CD4-positive, alpha-beta T cell treated with Interleukin-15 for 1 hour (primary cell): ENCODE measurements at places on chromosomes 2 and 18.

DNA sequence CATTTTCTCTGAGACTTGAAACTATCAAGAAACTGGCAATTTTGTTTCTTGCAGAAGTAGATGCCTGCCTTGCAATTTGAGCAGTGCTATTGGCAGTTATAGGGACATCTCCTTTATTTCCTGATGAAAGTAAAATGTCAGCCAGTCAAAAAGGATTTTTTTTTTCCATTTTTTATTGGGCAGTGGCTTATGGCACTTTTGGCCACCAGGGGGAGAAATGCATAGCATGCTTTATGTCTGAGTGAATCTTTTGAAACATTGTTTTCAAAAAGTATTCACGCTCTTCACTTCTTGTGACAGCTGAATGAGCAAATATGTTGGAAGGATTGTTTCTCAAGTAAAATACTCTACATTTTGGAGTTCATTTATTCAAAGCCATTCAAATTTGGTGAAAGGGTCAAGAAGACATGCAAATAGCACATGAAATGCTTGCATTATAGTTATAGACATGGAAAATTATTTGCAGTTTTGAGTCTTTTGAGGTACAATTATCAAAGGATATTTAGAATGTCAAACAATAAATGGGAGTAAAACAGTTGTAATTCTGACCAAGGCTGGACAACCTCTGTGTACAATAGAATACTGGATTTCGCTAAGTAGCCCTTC is 491.0 kb downstream of the CDH2 start:
- DNase-seq, result no peak

DNA sequence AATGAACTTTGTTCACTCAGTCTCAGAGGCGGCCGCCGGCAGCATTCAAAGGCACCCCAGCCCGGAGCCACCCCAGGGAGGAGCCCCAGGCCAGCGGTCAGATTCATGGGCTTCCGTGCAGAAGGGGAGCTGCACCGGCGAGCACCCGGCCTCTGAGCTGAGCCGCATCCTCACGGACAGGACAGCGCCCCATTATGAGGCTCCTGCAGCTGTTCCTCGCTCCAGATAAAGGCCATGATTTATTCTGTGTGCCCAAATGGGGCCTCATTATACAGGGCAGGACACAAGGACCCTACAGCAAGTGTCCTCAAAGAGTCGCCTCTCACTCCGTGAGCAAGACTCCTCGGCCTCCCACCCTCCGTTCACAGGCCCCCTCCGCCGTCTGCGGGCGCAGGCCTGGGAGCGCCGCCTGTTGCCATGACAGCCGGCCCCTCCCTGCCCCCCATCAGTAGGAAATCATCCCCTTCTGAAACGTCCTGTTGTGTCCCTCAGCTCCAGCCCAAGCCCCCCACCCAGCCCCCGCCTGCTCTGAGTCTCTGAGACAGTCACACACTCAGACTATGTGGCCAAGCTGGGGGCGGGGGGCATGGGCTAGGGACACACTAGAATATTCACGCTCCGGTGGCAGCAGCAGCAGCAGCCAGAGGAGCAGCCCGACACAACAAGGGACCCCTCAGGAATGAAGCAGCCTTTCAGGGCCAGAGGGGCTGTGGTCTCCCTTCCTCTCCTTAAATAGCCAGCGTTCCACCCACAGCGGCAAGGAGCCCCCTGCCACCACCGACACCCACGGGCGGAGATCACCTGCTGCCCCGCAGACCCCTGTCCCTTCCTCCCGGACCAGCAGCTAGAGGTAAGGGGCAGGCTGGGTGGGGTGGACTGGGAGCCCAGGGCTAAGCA is at the start of gene GPR17:
GPR17 (plus strand) TSS at position 759 of the 897 bp plus-strand sequence. CDS start 4,583 bp downstream, outside the sequence.
- no peak for DNase-seq

- DNase-seq, result no peak
These were observed 162.1 kb upstream of the SH3BP4 start for GRCh38 chr2:234789556-234790325.

GRCh38 chr2:196331851-196332250 is 160.5 kb upstream of the STK17B start:
- no peak for DNase-seq

GRCh38 chr2:113180131-113180946 is 6.6 kb downstream of the PSD4 start:
- no peak for DNase-seq

- no peak for DNase-seq
These were observed 190.7 kb downstream of the RDH14 start for GRCh38 chr2:18369760-18370159.

DNA sequence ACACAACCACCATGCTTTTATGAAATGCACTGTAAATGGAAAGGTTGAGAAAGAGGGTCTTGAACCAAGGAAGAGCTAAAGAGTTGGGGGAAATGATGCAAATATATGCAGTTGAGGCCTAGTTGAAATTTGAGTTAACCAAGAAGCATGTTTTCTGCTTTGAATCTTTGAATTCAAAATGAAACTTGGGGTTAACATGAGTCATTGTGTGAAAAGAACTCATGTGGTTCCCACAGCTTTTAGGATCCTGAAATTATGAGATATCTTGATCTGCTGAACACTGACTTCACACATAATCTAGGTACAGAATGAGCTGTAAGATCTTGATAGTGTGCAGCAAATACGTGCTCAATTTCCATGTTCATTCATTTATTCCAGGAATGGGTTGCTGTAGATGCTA is 422.9 kb upstream of the TRIB2 start:
- DNase-seq, result no peak

DNA sequence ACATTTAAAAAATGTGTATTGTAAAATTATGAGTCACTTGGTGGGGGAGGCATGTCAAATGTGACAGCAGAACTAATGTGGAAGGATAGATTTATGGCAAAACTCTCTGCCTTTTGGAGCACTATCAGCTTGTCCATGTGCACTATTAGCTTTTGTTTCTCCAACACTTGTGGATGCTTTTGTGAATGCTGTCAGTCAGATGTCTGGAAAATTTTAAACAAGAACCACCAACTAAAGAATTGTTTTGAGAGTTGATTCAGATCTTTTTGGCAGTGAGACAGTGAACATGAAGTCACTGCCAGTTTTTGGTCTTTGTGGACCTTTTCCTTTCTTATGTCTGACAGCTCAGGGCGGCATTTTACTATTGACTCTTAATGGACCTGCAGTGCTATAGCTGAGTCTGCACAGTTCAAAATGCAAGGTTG is 72.4 kb downstream of the KIAA1328 start:
- DNase-seq, result no peak

DNA sequence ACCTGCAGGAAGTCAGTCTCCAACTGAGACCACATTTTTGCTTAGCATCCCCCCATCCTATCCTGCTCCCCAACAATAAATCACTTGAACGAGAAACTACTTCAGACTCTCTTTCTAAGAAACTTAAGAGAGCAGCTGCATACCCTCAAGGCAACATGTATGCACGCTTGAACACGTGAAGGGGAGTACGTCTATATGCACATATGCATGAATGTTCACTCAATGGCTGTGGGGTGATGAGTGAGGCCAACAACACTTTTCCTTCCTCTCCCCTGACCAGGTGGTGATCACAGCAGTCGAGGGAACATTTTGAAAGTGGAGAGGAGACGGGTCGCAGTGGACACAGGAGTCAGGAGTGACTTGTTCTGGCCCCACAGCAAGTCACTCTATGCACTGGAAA is 79.8 kb upstream of the LPIN2 start:
- no peak for DNase-seq

DNA sequence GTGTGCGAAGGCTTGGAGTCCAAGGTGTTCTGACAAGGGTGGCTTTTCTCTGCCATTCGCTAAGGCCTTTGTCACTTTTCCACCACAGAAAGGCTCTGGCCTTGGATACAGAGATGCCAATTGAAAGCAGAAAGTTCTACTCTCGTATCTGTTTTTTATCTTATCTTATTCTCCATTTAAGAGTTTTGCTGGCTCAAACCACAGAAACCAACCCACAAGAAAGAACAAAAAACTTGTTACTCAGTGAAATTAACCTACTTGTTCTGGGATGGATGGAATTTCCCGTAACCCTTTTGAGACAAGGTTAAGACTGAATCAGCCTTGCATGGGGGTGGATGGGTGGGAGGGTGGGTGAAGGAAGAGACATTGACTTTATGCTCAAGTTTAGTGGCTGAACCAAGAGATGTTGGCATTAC is 221.7 kb downstream of the CDH20 start:
- no peak for DNase-seq

- DNase-seq, result no peak
These were observed 945.0 kb upstream of the CRIM1 start for GRCh38 chr2:35410431-35411061.

GRCh38 chr18:37497853-37498518 is 67.6 kb downstream of the CELF4 start:
- no peak for DNase-seq

DNA sequence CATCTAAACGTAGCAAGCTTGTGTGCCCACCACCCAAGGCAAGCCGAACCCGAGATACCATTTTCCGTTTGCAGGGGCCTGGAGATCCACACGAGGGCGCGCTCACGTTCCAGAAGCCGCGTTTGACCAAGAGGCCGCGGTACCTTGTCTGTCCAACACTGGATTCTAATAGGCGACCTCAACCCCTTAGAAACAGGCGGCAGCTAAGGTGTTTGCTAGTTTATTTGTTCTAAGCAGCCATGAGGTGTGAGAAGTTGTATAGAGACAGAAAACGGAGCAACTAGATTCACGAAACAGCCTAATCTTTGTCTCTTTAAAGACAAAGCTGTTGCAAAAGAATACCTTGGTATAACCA is 4.2 kb downstream of the HOXD11 start:
- DNase-seq, result no peak

- no peak for DNase-seq
These were observed 31.9 kb upstream of the WIPF1 start for GRCh38 chr2:174629506-174629905.

DNA sequence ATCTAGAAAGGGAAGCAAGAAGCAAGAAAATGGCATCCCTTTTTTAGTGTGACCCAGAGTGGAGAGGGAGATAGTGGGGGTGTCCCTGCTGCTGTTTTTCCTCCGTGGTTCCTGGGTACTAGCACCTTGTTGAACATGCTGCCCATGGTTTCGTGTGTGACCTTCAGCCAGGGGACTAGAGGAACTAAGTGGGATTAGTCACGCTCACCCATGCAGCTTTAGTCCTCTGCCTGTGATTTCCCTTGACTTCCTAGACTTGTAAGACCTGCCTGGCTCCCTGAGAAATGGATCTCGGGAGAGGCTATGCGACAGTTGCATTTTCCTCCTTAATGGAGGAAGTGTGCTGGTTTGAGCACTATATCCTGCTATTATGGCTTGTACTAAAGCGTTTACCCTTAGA is 471.4 kb downstream of the DCDC2C start:
- DNase-seq, result no peak

- DNase-seq, result no peak
These were observed 59.5 kb downstream of the MFSD6 start for GRCh38 chr2:190467575-190468083.

- DNase-seq, result no peak
These were observed 58.1 kb upstream of the GPC1 start for GRCh38 chr2:240377366-240377765.

GRCh38 chr2:27080140-27080469 is 1.7 kb downstream of the EMILIN1 start:
- DNase-seq, result no peak

GRCh38 chr2:40606862-40607261 is 155.0 kb upstream of the SLC8A1 start:
- DNase-seq, result no peak

GRCh38 chr2:231263118-231263831 is 64.8 kb downstream of the ARMC9 start:
- DNase-seq, result no peak

- no peak for DNase-seq
These were observed 5.2 kb downstream of the ANKRD23 start for GRCh38 chr2:96838345-96839292.

- DNase-seq, result peak; percentile 50
These were observed 123.0 kb upstream of the SLC39A10 start for GRCh38 chr2:195533771-195534642.

- DNase-seq, result no peak
These were observed 11.3 kb upstream of the LDLRAD4 start for GRCh38 chr18:13207294-13207693.

DNA sequence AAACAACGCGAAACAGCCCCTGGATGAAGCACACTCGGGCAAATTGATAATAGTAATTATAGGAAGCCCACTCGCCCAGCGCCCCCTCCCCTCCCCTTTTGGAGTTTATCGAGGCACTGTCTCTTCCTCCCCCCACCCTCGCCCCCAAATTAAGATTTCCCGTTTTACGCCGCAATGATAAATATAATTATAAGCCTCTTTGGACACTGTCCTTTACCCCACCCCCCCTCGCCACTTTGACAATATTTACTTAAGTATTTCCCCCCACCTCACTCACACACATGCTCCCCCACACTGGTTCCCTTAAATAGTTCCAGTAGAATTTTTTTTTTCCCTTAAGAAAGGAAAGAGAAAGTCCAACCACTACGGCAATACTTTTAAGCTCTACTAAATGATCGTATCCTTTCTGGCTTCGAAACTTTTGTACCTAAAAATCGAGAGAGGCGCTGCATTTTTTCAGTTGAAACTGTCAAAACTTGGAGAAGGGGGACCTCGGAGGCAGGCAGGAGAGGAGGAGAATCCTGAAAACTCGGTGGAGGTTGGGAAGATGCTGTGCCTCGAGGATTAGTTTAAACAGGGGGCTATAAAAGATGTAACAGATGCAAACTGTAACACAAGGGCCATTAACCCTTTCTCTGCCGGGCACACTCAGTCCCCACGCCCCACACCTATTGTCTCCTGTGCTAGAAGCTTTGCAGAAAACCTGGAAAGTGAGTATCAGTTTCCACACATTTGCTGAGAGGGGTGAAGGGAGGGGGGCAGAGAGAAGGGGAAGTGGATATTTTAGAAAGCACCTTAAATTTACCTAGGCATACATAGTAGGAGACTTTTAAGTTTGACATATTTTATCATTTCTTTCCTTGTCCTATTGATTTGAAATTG is 1.8 kb downstream of the ZEB2 start:
- DNase-seq, result no peak

DNA sequence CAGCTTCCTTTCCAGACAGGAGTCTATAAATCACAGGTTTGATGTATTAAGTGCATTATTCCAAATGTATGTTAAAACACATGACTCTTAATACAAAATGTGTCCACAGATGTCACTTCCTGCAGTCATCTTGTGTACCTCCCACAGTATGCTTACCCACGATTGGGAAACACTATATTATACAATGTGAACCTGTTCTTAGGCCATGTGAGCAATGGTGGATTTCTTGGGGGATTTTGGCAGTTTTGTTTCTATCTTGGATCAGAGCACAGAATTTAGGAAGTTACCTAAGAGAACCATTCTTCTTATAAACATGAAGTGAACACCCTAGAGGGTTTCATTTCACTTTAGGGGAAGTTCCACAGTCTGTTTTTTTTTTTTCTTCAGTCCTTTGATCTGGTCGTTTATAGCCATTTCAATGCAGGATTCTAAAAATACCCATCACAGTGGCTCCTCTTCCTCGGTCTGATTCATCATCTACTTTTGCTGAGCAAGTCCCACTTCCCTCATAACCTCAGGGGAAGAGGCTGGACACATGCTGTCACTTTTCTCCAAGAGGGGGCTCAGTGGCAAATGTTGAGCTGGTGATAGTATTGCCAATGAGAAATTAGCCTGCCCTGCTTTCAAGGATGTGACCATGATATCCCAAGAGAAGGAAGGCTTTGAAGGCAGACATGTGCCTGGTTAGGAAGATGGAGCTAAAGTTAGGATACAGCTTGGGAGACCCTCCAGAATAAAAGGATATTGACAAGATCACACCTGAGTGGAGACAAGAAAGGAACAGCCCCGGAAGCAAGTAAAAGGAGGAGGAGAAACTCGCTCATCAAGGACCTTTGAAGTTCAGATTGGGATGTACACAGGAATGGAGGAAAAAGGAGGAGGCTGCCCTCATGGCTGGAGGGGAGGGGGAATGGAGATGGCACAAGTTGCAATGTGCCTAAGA is 22.6 kb downstream of the PLEK start:
- DNase-seq, result peak; percentile 45
